ENCODE measurements at places on chromosomes 3 and 15.

DNA sequence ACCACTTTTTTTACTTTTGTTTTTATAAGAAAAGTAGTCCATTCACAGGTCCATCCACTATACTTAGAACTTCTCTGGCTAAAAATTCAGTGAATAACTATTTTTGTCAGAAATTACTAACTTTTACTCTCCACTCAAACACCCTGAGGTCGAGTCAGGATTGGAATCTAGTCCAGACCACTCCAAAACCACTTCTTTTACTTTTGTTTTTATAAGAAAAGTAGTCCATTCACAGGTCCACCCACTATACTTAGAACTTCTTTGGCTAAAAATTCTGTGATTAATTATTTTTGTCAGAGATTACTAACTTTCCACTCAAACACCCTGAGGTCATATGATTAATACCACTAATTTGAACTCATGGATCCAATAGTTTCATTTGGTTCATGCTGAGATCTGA lies 239.4 kb downstream of the RORA start:
- no peak for DNase-seq

- DNase-seq: no peak
Observed at GRCh38 chr3:136714020-136714419, 38.2 kb downstream of the STAG1 start.

DNA sequence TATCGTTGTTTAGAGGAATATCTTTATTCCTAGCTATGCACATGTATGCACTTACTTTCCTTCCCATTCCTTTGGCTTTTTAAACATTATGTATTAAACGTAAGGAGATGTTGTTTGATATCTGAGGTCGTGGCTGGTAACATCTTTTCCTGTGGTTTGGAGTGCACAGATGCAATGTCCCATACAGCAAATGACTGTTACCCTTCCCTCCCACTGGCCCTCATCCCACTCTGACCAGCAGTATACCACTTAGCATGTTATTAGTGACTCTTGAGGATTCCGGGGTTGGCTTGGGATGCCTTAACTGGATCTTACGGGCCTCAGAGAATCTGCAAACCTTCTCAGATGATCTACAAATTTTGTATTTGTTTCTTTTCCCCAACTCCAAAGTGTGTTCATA lies 34.5 kb downstream of the TGFBR2 start:
- no peak for DNase-seq

DNA sequence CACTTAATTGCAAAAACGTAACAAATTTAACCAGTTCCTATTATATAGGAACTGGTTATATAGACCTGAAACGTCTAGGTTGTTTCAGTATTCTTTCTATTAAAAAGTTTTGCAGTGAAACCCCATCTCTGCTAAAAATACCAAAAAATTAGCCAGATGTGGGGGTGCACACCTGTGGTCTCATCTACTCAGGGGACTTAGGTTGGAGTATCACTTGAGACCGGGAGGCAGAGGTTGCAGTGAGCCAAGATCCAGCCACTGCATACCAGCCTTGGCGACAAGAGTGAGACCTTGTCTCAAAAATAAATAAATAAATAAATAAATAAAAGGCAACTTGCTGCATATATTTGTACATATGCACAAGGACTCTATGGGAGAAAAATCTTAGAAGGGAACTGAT lies 387.0 kb downstream of the TUSC7 start:
- DNase-seq: no peak

DNA sequence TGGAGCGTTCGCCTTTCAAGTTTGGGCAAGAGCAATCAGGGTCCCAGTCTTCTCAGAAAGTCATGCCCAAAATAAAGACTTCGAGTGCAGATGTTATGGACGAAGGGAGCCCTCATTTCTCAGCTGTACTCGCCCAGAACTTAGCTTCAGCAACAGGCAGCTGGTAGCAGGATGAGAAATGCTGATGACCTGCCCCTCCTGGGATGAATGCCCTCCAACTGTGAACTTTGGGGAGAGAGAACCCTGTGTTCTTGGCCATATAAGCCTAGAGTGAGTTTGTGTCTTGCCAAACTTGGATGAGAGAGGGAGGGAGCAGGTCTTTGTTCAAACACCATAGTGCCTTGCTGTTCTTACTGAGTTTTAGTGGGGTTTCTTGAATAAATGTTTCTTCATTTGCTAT lies 400.3 kb downstream of the LRTM1 start:
- no peak for DNase-seq

- DNase-seq: no peak
Observed at GRCh38 chr15:45319472-45320214, 58.7 kb downstream of the GATM start.

DNA sequence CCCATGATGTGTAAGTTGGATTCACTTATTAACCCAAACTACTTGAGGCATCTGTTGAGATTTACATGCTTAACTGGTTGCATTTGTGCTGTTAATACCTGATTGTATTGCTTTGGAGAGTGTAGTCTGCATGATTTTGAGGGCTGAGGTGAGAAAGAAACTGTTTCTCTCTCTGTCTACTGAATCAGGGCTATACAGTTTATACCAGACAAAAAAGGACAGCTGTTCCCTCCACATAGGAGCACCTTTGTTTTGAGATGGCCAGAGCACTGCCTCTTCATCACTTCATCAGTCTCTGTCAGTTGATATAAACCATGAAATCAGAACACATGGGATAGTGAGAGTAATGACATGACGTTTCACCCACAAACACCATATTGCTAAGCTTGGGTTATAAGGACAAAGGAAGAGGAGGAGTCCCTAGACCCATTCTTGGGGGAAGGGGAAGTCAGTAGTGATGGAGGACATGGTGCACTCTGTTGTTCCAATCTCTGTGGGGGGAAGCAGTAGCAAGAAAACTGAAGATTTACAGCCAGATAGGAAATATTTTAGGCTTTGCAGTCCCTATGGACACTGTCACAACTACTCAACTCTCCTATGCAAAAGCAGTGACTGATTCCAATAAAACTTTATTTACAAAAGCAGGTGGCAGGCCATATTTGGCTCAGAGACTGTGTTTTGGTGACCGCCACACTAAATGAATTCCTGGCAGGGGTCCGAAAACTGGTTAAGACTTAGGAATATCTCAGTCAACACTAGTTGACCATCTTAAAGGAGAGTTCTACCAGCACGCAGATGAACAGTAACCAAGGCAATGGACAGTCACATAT lies 123.9 kb upstream of the NR2E3 start:
- no peak for DNase-seq

- no peak for DNase-seq
Observed at GRCh38 chr15:74259292-74259648, 23.1 kb downstream of the CCDC33 start.

DNA sequence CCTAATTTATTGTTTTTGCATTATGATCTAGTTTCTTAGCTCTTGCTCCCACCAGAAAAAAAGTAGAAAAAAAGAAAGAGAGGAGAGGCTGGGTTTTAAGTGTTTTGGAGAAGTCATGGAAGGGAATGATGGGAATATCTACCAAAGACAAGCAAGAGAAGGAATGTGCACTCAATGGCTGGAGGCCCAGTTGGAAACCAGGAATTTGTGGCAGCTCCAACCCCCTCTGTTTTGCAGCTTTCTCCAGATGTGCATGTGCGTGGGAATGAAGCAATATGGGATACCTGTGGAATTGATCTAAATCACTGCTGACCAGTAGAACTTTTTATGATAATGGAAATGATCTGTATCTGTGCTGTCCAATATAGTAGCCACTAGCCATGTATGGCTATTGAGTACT lies 27.1 kb downstream of the EIF2AK4 start:
- no peak for DNase-seq

DNA sequence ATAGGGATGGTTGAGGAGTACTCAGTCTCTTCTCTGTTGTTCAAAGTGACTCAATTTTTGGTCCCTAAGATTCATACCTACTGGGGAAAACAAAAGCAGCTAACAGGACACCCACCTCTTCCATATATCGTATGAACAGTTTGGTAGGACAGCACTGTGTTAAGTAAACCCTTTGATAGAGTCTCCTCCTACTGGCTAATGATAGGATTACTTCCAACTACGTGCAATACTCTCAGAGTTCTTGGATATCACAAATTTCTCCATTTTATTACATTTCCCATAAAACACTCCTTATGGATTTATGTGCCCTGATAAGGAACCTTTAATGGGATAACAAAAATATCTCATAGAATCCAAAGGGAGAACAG lies 200.2 kb upstream of the GOLGA6L4 start:
- no peak for DNase-seq

DNA sequence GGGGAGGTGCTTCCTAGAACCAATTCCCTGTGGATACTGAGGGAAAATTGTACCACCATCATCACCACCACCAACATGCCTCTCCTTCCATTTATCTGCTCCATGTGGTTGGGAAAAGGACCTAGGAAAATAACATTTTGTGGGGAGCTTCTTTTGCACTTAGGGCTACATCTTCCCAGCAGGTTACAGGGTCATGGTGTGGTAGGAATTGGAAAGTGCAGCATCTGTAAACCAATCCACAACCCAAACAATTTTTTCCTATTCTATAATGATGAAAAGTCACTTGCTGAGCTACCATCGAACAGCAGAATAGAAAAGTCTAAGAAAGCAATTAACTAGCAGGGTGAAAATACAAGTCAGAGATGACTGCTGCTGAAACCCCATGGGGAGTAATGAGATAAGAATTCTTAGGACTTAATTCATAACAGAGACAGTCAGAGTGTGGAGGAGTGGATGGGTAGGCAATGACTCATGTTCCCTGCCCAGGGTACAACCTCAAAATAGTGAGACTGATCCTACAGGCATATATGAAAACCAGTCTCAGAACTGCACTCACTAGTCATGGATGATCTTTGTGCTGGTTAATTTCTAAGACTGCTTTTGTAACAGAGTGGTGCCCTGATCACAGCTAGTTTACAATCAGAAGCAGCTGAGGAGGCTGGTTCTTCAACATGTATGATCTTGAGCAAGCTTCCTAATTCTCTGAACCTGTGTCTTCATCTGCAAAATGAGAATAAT lies 38.1 kb upstream of the LEKR1 start:
- DNase-seq: no peak

DNA sequence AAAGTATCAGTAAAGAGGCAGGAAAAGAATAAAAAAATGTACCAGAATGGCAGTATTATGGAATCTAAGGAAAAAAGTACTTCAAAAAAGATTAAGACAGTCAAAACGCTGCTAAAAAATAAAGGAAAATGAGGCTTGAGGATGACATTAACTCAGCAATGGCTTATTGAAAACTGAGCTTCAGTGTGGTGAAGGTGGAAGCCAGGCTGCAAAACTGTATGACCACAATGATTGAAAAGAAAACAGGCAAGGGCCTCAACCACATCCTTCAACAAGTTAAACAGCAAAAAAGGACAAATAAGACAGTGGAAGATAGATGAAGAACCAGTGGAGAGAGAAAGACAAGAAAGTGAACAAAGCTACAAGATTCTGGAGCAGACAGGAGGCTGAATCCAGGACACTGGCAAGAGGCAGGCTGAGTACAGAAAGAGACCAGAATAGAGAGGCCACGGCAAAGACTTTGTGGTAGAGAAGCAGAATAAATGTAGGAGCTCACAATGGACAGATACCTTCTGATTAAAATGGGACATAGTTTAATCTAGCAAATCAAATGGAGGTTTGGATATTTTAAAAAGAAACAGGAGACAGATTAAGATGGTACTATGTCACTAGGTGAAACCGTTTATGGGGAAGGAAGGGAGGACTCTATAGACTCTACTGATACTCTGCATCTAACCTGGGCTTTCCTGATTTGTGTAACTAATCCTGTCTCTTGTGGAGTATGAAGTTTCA lies 86.1 kb downstream of the TJP1 start:
- DNase-seq: no peak

- DNase-seq: no peak
Observed at GRCh38 chr3:47752716-47753115, 29.0 kb downstream of the SMARCC1 start.

DNA sequence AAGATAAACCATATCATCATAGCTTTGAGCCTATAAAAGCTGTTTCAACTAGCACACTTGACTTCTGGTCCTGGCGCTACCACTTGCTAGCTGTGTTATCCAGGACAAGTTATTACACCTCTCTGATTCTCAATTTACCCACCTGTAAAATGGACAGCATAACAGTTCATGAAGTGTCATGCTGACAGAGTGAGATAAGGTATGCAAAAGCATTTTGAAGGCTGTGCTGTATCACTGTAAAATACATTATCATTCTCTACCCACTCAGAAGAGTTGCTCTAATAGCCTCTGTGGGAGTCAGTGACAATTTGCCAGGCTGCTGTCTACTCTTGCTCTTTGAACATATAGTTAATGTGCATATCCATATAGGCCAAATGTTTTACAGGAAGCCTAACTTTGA lies 93.0 kb downstream of the SSR3 start:
- no peak for DNase-seq

DNA sequence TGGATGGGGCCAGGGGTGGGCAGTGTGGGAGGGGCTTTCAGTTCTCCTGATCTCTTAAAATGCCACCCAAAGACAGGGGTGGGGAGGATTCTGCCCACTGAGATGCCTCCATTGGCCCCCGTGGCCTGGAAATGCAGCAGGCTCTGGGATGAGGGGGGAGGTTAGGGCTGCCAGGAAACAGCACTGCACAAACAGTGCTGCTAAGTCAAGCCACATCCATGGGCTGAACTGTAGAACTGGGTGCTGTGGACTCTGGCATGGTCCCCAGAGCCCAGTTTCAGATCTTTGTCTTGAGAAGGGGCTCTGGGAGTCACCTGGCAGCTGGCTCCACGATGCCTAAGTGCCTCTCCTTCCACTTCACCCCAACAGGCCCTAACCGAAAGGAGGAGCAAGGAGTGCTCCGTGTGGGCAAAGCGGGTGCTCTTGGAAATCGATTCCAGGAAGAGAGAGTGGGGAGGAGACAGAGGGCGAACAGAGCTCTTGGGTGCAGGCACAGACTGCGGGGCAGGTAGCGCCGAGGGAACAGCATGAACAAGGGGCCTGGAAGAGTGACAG lies 7.8 kb downstream of the PLA2G4E start:
- DNase-seq: no peak
